ENCODE measurements at places on chromosomes 5 and 9.

DNA sequence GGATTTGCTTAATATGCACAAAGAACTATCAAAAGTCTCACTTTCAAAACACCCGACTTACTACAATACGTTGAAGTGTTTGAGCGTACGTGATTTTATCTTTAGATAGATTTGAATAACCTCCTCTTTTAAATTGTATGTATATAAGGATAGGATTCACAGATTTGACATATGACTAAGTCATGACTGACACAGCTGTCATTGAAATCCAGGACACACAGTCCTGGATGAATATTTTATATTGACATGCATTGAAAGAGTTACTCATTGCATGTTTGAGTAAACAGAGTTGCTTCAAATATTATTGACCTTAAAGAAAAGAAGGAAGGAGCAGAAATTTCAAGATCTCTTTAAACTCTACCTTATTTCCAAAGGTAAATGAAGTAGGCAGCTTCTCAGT lies 3.3 kb downstream of the MUSK start:
- no peak for DNase-seq

DNA sequence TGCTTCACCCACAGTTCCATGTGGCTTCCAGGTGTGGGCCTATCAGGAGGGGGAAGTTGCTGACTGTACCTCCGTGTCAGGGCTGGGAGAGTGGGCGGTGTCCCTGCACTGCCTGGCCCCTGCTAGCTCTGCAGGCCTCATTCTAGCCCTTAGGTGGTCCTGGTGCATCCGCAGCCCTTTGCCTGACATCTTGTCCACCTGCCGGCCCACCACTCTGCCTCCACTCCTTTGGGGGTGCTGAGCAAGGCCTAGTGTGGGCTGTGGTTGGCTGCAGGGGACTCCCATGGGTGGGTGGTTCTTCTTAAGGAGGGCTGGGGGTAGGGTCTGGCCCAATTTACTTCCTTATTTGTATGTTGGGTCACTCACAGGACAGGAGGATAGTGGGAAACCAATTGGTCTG lies 66.9 kb downstream of the HSPA4 start:
- no peak for DNase-seq

- DNase-seq, result no peak
Measured at GRCh38 chr5:72956324-72957140, 691 bp downstream of the FCHO2 start.

- DNase-seq, result no peak
Measured at GRCh38 chr9:112061152-112061740, 113.9 kb downstream of the SUSD1 start.

- no peak for DNase-seq
Measured at GRCh38 chr5:84249918-84250630, 134.6 kb downstream of the EDIL3 start.

GRCh38 chr5:82418608-82418950 lies 140.4 kb upstream of the RPS23 start:
- no peak for DNase-seq

DNA sequence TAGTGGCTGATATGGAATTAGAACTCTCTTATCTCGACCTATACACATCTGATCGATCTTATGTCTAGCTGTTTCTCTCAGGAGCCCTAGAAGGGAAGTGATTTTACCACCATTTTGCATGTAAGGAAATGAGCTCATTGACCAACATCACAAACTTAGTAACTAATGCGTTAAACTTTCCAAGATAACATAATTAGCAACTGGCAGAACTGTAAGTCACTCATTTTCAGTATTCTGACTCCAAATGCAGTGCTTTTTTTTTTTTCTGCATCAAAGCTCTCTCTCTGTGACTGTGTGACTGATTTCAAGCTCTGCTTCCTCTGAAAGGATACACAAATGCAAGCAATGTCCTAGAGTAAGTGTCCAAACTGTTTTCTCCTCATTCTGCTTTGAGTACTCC lies 68.1 kb upstream of the FBXL7 start:
- no peak for DNase-seq

GRCh38 chr5:71907608-71908145 lies 188.6 kb downstream of the CARTPT start:
- no peak for DNase-seq
